ENCODE measurements at places on chromosomes 13 and 19.

DNA sequence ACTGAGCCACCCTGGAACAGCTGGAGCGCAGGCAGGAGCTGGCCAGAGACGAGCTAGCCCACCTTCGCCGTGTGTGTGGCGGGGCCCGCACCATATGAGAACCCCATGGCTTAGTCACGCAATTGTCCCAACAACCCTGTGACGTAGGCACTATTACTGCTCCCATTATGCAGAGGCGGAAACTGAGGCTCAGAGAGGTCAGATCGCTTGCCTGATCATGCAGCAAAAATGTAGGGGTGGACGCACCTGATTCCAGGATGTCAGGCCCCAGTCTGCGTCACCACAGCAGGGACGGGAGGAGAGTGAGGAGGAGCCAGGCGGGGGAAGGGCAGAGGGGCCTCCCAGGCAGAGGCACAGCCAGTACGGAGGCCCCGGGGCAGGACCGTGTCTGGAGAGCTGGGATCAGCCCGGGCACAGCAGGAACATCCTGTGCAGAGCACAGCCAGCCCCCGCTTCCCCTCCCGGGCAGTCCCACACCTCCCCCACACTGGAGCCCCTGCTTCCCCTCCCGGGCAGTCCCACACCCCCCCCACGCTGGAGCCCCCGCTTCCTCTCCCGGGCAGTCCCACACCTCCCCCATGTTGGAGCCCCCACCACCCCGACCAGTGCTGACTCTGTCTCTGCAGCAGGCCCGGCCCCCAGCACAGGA lies 16.7 kb downstream of the PIP5K1C start:
- peak; percentile 90 for DNase-seq

- peak; percentile 18 for DNase-seq
These were observed 13.2 kb downstream of the ZNF793 start for GRCh38 chr19:37519890-37520289.

GRCh38 chr13:50074843-50075242 lies 59.6 kb downstream of the KCNRG start:
- no peak for DNase-seq

DNA sequence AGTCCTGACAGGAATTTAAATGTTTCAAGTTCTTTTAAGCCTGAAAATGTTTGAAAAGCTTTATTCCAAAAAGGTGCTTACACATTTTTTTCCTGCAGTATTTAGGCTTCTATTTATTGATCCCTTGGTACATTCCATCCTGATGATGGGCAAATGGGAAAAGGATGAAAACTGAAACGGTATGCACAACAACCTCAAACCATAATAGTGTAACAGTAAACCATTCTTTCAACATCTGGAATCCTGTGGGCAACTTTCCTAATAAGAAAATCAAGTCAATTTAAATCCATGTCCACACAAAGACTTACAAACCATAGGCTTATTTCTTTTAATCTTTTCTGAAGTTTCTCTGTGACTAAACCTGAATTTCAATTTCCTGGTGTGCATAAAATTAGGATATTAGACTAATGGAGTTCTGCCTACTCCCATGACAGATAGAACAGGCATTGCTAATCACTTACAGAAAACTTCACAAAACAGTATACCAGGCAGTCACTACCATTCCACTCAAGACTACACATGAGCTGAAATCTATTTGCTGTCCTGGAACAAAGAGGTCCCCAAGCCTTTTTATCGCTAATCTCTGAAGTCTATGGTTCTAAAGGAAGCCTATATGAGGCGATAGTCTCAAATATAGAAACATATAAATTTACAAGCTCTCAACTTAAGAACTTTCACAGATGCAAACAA lies 103.3 kb downstream of the DLEU7 start:
- peak; percentile 12 for DNase-seq

DNA sequence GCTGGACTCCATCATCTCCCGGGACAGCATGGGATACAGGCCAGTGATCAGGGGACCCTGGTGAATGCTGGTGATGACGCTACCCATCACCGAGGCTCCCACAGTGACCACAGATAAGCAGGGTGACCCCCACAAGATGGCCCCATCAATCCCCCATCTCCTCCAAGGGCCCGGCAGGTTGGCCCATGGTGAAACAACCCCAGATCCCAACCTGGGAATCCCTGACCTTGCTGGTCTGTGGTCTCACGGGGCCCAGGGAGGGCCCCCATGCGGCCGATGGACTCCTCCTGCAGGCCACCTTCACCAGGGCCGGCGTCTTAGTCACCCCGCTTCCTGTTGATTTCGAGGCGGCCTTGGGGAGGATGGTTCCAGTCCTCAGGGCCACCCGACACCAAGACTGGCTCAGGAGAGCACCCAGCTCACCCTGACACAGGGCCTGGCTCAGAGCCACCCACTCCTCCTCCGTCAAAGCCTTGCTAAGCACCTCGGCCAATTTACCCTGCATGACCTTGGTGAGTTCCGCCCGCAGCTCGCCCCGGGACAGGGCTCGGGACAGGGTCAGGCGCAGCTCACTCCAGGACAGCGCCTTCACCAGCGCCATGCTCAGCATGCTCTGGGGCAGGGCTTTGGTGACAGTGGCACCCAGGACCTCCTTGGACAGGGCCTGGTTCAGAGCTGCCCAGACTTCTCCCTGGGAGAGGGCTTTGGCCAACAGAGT lies 10.0 kb downstream of the IQCN start:
- DNase-seq, result no peak

DNA sequence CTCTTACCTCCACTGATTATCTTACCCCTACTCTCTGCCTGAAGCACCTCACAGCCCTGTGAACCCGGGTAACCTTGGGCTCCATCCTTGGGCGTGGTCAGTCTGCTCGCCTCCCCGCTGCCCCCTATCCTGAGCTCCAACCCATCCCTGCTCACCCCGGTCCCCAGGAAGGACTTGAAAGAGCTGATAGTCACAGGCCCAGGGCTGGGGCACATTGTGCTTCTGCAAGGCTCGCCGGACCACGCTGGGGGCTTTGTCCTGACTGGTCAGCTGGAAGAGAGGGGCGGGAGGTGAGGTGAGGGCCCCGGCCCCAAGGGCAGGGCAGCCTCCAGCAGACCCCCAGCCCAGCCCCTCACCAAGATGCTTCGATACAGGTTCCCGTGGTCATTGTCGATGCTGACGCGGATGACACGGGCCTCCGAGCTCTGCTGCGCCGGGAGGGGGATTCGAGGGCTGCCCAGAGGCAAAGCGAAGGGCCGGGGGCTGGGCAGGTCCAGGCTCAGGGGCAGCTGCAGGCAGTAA lies 13.0 kb upstream of the EPOR start:
- DNase-seq, result no peak

- peak; percentile 29 for DNase-seq
These were observed 56.2 kb downstream of the LACC1 start for GRCh38 chr13:43935878-43936277.

DNA sequence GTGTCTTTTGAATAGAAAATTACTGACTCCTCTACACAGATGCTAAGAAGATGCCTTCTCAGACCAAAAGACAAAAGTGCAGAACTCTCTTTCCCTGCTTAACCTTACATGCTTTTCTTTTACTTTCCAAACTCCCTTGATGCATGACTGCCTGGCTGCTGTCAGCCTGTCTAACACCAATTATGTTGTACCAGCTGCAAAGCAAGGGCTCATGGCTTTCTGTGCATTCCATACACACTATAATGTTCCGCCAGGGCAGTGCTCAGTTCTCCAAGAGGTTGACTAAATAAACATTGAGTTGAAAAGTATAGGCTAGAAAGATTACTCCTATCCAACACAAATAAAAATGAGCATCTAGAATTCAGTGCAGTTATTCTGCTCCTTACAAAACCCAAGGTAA lies 330.4 kb upstream of the NBEA start:
- DNase-seq, result peak; percentile 1

DNA sequence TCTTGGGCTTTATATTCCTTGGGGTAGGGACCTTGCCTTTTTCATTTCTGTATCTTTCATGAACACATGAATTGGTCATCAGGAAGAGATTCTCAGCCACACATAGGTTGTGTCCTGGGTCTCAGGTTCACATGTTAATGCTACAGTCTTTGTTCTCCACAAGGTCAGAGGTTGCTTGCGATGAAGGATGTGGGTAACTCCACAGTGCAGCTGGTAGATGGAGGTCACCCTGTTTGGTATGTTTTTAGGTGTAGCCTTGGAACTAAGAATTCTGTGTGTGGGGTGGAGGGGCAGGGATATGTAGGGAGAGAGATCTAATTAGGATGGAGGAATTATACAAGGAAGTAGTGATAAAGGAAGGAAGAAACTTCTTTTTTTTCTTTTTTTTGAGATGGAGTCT lies 23.2 kb downstream of the CEACAM1 start:
- DNase-seq, result no peak

- no peak for DNase-seq
These were observed 111.8 kb upstream of the EDNRB start for GRCh38 chr13:78030341-78030896.

DNA sequence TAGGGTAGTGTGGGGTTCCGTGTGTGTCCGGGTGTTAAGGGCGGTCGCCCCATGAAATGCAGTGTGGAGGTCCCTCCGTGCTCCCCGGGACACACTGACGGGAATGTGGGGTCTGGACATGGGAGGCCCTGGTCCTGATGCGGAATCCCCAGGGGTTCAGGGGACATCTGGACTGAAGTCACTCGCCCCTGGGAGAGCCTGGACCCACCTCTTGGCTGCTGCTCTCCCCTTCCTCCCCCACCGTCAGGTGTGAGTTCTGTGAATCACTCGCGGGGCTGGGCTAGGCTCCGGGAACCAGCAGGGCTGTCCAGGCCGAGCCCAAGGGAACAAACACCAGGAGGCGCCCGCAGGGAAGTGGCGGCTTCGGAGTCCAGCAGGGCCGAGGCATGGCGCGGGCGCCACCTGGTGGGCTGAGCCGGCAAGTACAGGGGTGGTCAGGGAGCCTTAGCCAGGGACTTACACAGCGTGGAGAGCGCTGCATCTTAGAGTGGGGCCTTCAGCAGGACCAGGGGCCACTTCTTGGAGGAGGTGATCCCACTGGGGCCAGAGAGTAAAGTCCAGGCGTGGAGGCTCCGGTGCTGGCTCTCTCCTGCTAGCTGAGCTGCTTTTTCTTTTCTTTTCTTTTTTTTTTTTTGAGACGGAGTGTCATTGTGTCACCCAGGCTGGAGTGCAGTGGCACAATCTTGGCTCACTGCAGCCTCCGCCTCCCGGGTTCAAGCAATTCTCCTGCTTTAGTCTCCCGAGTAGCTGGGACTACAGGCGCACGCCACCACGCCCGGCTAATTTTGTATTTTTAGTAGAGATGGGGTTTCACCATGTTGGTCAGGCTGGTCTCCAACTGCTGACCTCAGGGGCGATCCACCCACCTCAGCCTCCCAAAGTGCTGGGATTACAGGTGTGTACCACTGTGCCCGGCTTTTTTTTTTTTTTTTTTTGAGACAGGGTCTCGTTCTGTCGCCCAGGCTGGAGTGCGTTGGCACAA lies 20.1 kb downstream of the WTIP start:
- peak; percentile 88 for DNase-seq

DNA sequence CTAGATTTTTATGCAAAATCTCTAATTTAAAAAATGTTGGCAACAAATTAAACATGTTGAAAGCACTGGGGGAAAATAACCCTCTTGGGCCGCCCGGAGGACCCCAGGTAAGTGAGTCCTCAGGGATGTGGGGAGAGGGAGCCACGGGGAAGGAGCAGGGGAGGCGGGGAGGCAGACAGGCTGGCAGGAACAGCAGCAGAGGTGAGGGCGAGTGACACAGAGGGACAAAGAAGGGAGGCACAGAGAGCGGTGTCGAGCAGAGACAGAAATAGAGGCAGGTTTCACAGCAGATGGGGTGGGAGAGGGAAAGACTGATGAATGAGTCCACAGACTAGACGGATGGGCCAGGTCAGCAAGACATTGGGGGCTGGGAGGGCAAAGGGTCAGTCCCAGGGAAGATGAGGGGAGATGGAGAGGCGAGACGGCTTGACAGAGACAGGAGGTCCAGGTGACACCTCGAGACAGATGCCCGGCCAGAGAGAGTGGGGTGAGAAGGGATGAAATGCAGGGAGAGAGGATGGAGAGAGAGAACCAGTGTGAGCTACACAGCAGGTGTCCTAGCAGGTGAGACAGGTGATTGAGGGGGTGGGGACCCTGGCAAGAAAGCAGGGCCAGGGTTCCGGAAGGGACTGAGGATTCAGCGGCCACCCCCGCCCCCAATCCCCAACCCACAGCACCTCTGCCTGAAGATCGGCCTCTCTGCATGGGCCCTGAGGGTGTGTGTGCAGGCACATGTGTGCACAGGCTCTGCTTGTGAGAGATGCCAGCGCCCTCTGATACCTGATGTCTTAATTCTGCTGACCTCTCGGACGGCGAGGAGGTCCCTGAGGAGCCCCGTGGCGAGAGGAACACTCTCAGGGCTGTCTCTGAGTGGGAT lies 3.8 kb downstream of the LRRC4B start:
- no peak for DNase-seq

DNA sequence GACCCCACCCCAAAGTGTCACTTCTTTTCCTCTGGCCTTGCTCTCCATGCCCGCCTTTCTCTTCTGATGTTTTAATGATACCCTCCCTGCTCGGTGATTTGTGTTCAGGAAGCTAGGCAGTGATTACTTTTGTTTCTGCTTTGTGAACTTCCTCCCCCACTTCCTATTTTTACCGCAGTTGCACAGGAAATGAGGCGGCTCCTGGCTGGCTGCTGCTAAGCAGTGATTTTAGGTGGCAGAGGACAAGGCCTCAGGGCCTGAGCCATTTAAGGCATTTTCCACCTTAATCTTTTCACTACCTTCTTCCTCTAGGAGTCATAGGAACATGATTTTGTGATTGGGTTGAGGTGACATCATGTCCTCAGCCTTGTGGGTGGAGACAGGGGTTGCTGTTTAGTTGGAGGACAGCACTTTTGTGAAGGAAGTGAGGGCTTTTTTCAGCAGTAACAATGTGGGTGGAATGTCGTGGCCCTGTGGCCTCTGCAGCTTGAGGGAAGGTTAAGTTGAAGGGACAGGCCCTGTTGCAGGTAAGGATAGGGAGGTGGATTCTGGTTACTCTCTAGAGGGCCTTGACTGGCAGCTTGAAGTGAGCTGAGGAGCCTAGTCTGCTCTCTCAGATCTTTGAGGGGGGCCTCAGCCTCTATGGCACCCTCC lies 15.7 kb downstream of the GARRE1 start:
- DNase-seq, result peak; percentile 72

DNA sequence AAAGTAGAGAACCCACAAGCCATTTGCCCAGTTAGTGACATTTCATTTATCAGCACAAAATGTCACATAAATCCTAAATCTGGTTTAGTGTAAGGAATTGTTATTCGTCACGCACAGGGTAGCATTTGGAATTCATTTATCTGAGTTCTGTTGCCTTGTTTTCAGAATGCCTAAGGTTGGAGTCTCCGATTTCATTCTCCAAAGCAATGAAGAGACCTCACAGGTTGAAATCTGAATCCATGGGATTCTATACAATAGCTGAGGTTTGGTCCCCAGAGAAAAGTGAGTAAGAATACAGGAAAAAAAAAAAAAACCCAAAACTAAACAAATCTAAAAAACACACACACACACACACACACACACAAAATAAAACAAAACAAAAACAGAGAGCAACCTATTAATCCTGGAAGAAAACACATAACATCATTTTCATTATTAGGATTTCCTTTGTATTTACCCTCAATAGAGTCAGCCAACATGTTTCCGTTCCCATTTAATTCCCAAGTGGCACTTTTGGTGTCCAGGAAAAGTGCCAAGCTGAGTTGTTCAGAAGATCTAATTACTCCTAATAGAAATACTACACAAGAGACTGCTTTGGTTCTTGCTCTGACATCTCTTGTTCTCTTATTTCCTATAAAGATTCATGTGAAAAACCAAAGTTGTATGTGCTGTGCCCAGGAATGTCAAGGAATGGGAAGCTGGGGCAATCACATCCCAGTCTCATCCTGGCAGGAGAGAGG lies 36.2 kb upstream of the LRCH1 start:
- DNase-seq, result no peak

Data from mesenchymal stem cell (in vitro differentiated cells and primary cell).